ENCODE measurements at places on chromosomes 2 and 18.

DNA sequence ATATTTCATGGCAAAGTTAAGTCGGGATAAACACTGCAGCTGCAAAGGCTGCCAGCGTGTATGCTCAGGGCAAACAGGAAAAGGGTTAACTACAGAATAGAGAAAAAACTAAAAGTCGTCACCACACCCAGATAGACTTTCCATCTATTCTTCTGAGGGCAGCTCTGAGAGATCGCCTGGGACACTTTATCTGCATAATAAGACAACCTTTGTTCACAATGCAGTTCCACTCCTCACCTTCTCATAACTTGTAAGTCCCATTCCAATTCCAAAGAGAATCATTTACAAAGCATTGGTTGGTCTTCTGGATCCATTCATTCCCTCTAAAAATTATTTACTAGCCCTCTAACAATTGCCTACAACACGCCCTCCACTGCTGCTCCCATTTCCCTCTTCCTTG lies 437.4 kb downstream of the RND3 start:
- DNase-seq = no peak

DNA sequence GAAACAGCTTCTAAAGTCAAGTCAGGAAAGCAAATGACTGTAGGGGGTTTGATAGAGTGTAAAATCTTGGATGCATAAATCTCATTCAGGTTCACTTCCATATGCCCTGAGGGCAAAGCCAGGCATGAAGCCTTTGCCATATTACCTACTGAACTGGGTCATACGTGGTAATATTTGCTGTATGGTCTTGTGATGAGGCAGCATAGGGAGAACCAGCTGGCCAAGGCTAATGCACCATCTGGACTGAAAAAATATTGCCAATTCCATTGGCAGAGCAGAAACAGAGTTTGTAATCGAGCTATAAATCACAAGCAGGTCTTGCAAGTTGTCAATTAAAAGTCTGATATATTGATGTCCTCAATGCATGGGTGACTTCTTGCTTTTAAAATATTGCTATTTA lies 243.8 kb downstream of the ERBB4 start:
- no peak for DNase-seq

- no peak for DNase-seq
These were observed 16.4 kb downstream of the TCF23 start for GRCh38 chr2:27164960-27165763.

GRCh38 chr2:239688840-239689239 lies 288.0 kb upstream of the HDAC4 start:
- no peak for DNase-seq

DNA sequence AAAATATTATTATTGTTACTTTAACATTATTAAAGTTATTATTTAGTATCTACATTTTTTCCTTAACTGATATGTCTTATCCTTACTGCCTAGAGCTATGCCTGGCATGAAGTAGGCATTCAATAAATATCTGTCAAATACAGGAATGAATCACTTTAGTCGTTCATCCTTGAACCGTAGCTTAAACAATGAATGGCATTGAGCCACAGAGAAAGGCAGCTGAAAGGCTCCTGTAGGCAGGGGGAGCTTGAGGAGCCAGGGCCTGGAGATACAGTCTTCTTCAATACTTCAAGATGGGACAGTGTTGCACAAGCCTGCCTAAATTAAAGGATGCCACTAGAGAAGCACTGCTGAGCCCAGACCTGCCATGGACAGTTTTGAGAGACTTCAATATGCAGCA lies 22.5 kb downstream of the CYRIA start:
- no peak for DNase-seq

DNA sequence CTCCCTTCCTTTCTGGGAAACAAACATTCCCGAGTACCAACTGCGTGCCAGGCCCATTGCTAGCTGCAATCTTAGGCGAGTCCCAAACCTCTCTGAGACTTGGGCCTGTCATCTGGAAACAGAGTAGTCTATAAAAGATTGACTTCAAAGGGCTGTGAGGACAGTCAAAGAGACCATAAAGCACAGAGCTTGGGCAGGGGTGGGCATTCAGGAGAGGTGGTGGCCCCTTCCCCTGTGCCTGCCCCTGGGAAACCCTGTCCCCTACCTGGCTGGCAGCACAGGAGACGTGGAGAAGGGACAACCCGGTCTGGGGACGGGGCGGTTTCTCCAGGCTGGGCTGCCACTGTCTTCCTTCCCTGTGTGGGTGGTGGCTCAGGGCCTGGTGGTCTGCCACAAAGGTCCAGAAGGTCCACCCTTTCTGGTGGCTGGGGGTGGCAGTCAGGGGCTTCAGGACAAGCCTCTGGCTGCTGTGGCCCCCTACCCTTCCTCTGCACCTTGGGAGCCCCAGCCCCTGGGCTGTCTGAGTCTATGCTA lies 33.9 kb upstream of the FOSL2 start:
- DNase-seq = no peak

GRCh38 chr18:35028536-35028935 lies 12.7 kb upstream of the MAPRE2 start:
- DNase-seq = no peak

GRCh38 chr2:150062416-150062815 lies 425.1 kb downstream of the RND3 start:
- DNase-seq = no peak

GRCh38 chr2:120766470-120767351 lies 31.0 kb downstream of the GLI2 start:
- no peak for DNase-seq

- DNase-seq = no peak
These were observed 239.0 kb downstream of the PHLPP1 start for GRCh38 chr18:62954366-62954765.

- no peak for DNase-seq
These were observed 4.6 kb downstream of the TMEM163 start for GRCh38 chr2:134714228-134714627.

- DNase-seq = no peak
These were observed 90.3 kb upstream of the TFPI start for GRCh38 chr2:187644486-187644885.

- no peak for DNase-seq
These were observed 41.8 kb upstream of the SLC14A2 start for GRCh38 chr18:45573514-45573913.

DNA sequence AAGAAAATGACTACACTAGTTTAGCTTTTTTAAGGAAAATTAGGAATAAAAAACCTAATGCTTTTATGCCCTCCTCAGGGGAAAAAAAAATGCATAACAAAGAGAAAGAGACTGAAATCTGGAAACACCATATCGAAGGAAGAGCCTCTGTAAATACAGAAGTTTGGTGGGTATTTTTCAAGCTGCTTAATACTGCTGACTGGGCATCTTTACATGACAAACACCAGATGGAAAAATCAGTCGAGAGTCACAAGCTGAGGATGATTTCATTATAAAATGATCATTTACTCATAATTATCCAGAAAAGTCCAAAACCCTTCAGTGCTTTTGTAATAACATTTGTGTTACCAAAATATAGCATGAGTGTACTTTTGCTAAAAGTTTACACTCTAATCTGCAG lies 1600.7 kb upstream of the ACVR2A start:
- no peak for DNase-seq

DNA sequence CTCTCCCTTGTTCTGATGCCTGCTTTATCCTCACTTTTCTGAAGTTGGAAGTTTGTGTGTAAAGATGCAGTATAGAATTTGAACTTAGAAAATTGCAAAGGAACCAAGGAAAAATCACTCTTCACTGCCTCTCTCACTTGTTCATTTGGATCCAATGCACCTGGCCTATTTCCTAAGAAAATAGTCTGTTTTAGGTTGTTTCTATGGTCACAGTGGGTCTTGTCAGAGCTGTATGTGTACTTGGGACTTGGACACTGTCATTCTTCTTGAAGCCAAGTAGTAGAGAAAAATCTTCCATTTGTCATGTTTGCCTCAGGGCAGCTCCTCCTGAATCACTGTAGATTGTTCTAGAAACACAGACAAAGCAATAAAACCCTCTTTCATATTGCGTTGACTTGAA lies 80.3 kb upstream of the SESTD1 start:
- no peak for DNase-seq

GRCh38 chr2:65022189-65022588 lies 33.0 kb downstream of the SLC1A4 start:
- DNase-seq = no peak

GRCh38 chr2:23574919-23575654 lies 190.1 kb downstream of the KLHL29 start:
- peak; percentile 56 for DNase-seq

- no peak for DNase-seq
These were observed 73.8 kb upstream of the CDCA7 start for GRCh38 chr2:173280853-173281252.

DNA sequence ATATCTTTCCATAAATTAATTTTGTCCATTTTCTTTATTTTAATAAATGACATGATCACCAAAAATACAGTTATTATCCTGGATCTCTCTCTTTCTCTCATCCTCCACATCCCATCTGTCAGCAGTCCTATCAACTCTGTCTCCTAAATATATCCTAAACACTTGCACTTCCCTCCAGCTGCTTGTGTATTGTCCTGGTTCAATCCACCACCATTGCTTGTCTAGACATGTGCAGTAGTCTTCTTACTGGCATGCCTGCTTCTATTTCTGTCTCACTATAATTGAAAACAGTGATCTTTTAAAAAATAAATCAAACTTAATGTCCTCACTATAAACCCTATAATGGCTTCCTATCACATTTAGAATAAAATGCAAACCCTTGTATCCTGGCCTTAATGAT lies 2168.6 kb upstream of the PIK3C3 start:
- no peak for DNase-seq

- no peak for DNase-seq
These were observed 138.7 kb downstream of the CERS6 start for GRCh38 chr2:168594778-168595177.

DNA sequence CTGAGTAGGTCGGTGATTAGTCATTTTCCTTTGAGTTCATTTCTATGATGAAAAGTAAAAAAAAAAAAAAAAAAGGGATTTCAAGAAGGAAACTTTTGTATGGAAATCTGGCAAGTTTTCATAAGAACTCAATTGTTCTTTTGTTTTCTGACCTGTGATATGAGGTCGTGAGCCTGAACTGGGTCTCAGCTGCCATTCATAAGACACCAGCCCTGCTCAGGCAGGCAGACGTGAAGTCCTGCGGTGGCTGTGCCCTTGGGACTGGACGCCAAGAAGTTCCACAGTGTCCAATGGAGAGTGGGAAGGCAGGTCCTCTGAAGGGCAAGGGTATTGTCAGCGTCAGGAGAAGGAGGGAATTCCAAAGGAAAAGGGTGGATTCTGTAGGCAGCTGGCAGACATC lies 183.9 kb downstream of the NCK2 start:
- DNase-seq = no peak

- peak; percentile 37 for DNase-seq
These were observed 79.9 kb downstream of the TRIB2 start for GRCh38 chr2:12796657-12797056.

DNA sequence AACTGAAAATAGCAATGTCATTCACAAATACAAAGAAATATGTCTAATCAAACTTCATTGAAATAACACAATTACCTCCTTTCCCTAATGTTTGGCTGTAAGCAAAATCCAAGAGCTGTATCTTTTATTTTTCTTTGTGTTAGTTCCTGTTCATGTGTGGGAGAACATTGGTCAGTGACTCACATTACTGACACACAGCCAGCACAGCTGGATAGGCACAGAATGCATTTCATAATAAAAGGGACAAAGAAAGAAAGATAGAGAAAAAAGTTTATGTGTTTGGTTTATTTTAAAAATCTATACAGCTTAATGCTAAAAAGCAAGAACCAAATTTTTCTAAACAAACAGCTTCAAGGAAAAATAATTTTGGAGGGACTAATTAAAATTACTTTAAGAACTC lies 185.6 kb upstream of the COL3A1 start:
- DNase-seq = peak; percentile 16

DNA sequence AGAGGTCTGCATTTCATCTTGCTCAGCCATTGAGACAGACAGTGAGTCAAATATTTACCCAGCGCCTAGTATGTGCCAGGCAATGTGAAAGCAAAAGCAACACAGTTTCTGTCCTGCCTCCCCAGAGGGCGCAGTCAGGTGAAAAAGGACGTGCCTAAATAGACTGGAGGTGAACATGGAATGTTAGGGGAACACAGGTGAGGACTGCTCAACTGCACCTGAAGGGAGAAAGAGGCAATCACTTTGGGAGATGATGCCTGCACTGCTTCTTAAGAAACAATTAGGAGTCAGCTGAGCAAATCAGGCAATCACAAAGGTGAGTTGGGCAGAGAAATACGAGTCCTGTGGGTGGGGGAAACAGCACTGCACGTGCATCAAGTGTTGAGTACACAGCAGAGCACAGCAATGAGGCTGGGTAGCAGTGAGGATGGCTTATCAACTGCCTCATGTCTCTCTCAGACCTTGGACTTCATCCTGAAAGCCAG lies 218.3 kb upstream of the SMAD7 start:
- DNase-seq = no peak

GRCh38 chr2:225494100-225494459 lies 94.6 kb downstream of the NYAP2 start:
- no peak for DNase-seq

- no peak for DNase-seq
These were observed 135.7 kb downstream of the ASB1 start for GRCh38 chr2:238562446-238562845.

DNA sequence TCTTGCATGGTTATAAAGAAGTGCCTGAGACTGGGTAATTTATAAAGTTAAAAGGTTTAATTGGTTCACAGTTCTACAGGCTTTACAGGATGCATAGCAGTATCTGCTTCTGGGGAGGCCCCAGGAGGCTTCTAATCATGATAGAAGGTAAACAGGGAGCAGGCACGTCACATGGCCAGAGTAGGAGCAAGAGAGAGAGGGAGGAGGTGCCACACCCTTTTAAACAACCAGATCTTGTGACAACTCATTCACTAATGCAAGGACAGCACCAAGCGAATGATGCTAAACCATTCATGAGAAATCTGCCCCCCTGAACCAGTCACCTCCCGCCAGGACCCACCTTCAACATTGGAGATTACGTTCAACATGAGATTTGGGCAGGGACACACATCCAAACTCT lies 141.1 kb downstream of the EN1 start:
- DNase-seq = no peak

- DNase-seq = no peak
These were observed 120.1 kb downstream of the ANTXR1 start for GRCh38 chr2:69132960-69133590.

DNA sequence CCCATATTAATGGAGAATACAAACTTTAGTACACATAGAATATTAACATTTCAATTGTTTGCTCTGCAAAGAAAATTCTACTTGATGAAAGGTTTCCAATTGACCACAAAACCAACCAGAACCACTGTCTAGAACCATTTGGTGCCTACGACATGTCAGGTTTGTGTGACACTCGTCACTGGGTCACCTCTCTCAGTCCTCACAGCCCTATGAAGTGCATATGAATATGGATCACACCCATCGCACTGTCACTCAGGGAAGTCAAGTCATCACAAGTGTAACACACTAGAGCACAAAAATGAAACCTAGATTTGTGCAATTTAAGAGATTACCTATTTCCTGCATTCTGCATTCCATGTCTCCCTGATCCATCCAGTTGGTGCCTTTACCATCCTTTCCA lies 43.7 kb downstream of the PTPN2 start:
- DNase-seq = no peak

GRCh38 chr18:54223568-54224241 lies 764 bp downstream of the MBD2 start:
- DNase-seq = peak; percentile 56
